ENCODE measurements at places on chromosomes 11 and 22. TPM values are rescaled to one million over a fixed set of nuclear protein-coding genes. Genes with fewer than 3 reads are reported as not detected.
A peak's percentile ranks its signal among the peaks of the same experiment; 100 is the strongest.

GRCh38 chr11:69726019-69726418, 22.2 kb upstream of the FGF19 start:
- no peak for DNase-seq

- DNase-seq, result no peak
Measured at GRCh38 chr11:46382646-46383403, 1.4 kb downstream of the MDK start.

DNA sequence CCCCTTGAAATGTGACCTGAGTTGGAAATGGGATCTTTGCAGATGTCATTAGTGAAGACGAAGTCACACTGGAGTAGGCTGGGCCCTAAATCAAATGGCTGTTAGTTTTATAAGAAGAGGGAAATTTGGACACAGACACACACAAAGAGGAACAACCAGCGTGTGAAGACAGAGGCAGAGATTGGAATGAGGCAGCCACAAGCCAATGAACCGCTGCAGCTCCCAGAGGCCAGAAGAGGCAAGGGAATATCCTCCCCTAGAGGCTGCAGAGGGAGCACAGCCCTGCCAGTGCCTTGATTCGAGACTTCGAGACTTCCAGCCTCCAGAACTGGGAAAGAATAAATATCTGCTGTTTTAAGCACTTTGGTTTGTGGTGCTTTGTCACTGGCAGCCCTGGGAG, 484.5 kb downstream of the MN1 start:
- DNase-seq, result no peak

DNA sequence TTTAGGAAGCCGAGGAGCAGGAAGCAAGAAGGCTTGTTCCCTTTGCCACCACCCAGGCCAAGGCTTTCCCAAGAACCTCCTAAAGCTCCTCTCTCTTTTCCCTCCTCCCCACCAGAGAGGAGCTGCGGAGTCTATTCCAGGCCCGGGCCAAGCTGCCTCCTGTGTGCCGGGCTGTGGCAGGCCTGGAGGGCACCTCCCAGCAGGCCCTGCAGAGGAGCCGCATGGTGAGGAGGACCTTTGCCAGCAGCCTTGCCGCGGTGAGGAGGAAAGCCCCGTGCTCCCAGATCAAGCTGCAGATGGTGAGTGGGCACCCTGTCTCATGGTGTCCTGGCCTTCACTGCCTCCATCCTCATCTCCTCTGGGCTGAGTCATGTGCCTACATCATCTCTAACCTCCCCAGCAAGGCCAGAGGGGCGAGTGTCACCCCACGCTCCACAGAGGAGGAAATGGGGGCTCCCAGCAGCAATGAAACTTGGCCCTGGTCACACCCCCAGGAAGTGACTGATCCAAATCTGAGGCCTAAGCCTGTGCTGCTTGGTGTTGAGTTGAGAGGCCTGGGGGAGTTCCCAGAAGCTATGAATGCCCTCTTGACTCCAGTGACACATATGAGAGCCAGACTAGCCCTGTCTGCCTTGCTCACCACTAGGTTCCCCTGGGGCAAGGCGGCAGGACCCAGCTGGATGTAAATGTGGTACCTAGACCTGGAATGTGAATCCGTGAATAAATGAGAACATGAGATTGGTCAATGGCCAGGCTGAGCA, 104.2 kb downstream of the MYO18B start:
- peak; percentile 67 for DNase-seq

Gene KCNA4
- not detected for total RNA-seq

Gene THY1
- 0.18 TPM for total RNA-seq

GRCh38 chr11:83147895-83148294, 9.0 kb upstream of the PCF11 start:
- DNase-seq, result no peak

Gene TMEM191C
- total RNA-seq, result 1.7 TPM

Gene MTMR2
- 36.5 TPM for total RNA-seq

Gene PHOX2A
- total RNA-seq, result not detected

Gene GDPD4
- not detected for total RNA-seq

- DNase-seq, result no peak
Measured at GRCh38 chr11:114108501-114109205, 49.1 kb downstream of the ZBTB16 start.

Measured in activated CD8-positive, alpha-beta T cell treated with anti-CD3 and anti-CD28 coated beads for 36 hours (primary cell).